Skin of body (tissue), 3 donors: ENCODE measurements at places on chromosomes 12 and 14. TPM values are rescaled to one million over a fixed set of nuclear protein-coding genes. Genes with fewer than 3 reads are reported as not detected.

- DNase-seq: no peak
These were observed 28.7 kb downstream of the ARID4A start for GRCh38 chr14:58327019-58327418.

Gene TBX5
- 1.4 TPM for total RNA-seq

Gene TCHP
- total RNA-seq: 11.2 TPM

DNA sequence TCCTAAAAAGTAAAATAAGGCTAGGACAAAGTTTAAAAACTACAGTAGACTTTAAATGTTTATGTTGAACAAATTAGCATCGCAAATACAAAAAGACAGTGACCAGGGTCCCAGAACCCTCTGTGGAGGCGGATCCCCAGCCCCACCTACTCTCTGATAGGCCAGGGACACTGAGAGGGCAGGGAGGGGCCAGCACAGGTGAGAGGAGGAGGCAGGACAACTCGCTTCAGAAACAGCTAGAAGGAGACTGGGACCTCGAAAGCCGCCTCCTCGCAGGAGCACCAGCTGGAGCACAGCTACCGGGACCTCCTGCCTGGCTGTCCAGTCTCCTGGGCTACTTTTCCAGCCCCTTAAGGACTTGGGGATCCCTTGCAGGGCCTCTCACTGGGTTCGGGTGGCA lies 992 bp downstream of the DNAH10 start:
- DNase-seq: no peak

DNA sequence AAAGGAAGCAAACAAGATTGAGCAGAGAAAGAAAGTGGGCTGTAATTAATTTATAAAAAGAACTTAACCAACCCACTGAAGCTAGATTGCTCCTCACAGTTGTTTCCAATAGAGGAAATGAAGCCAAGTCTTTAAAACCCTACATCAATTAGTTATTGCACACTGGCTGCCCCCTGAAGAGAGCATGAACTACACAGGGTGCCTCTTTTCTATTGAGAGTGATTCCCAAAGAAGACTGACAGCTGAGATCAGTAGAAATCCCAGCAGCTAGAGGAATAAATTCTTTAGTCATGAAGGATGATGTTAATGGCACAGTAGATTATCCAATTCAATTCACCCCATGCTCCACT lies 8.6 kb upstream of the USP15 start:
- DNase-seq: no peak

DNA sequence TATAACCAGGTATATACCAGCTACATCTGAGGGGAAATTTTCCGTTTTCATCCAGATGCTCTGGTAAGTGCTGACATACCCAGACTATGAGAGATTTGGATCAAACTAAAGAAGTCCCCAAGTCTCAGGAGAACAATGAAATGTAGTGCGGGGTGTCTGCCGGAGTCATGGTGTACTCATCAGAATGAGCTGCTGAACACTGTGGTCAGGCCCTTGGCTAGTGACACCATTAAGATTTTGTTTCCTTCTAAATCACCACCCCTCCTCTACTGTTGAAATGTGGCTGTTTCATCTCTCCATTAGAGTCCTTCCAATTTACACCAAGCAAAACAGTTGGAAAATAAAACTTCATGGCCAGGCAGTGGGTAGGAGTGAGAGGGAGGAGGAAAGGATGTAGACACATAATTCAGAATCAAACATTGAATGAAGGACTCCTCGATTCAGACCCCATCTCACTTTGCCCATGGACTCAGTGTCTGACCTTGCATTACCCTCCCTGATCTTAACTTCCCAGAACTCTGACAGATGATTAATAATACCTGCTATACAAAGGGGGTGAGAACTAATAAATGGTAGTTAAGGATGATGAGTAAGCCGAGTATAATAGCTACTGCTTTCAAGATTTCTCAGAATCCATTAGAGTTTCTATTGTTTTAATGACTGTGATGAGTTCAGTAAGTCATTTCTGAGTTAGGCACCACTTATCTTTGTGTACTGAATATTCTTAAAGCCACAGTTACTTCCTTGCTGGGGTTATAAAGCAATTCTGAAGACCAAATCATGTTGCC lies 127.4 kb downstream of the CRADD start:
- no peak for DNase-seq

GRCh38 chr12:67331123-67331522 lies 62.0 kb downstream of the CAND1 start:
- DNase-seq: no peak

Gene DHRS4L2
- total RNA-seq: 8.7 TPM

Gene RBP5
- total RNA-seq: 1.4 TPM

Gene AMHR2
- not detected for total RNA-seq

DNA sequence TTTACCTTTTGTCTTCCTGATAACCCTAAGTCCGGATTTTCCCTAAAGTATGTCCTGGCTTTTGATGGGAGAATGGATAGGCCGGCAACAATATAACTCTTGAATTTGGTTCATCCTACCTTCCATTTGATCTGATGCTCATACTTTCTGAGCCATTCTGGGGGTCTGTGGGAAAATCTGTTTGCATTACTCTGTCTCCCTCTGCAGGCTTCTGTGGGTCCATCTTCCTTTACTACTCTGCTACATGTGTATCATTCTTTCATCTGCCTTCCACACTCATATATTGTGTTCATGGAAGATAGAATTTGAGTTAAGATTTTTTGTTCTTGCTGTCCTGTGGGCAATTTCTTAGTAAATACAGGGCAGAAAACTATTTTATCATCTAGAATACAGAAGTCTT lies 101.5 kb downstream of the NAV3 start:
- DNase-seq: no peak

DNA sequence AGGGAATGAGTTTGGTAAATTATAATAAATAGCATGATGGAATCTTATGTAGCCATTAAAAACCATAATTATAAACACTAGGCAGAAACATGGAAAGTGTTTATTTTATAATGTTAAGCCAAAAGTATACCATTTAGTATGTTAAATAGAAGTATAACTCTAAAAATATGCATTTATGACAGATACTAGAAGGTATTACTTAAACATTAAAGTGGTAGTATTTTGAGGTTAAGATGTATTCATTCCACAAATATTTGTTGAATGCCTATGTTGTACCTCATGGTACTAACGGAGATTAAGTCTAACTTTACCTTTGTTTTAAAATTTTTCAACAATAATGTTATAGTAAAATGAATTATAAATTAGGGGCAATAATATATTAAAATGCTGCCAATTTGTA lies 24.1 kb downstream of the TTC8 start:
- no peak for DNase-seq

DNA sequence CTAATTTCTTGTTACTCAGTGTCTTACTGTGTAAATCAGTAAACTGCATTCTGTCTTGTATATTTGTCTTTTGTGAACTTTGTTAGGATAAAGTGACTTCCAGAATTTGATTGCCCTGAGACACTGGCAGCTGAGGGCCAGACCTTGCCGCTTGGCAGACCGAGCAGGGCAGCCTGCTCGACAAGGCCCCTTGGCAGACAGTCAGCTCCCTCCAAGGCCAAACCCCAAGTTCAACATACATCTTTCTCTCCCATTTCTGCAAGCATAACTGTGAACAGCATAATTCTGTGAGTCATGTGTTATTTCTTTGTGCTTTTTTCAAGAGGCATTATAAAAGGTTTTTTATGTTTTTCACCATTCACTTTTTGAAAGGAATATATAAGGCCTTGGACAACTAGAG lies 39.2 kb upstream of the BMAL2 start:
- DNase-seq: no peak

Gene C12orf56
- 1.1 TPM for total RNA-seq

DNA sequence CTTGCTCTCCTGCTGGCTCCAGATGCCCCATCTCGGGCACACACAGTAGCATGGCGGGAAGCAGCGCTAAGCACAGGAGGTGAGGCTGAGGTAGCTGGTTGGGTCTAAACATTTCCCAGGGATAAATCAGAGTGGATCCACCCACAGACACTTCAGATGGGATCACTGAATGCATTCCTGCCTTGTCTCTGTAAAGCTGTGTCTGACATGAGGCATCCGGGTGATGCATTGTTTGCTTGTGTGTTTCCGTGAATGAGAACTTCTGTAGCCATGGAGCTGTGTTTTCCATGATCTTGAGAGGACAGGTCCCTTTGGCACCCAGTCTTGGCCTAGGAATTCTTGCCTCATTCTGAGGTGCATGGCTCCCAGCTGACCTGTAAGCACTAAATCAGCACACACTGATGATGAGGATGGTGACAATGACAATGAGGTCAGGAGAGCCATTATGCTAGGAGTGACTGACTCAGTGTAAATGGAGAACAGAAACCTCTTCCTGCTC lies 6.7 kb upstream of the KRT75 start:
- DNase-seq: no peak

Gene KRT72
- total RNA-seq: 12.0 TPM

GRCh38 chr12:49493900-49494299 lies 44.9 kb upstream of the KCNH3 start:
- DNase-seq: no peak

DNA sequence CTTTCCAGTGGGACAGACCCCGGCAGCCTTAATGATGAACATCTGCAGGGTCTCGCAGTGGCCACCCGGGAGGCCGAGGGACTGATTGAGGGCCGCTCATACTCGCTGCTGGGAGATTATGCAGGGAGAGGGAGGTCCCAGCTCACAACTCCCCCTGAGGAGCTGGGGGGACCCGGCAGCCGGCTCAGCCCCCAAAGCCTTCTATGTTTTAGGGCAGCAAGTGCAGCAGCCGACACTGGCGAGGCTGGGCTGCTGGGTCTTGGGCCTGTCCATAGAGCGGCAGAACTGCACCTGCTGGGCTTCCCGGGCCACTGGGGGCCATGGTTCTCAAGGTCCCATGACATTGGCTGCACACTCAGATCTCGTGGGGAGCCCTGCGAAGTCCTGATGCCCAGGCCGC lies 110.7 kb downstream of the RFLNA start:
- no peak for DNase-seq

DNA sequence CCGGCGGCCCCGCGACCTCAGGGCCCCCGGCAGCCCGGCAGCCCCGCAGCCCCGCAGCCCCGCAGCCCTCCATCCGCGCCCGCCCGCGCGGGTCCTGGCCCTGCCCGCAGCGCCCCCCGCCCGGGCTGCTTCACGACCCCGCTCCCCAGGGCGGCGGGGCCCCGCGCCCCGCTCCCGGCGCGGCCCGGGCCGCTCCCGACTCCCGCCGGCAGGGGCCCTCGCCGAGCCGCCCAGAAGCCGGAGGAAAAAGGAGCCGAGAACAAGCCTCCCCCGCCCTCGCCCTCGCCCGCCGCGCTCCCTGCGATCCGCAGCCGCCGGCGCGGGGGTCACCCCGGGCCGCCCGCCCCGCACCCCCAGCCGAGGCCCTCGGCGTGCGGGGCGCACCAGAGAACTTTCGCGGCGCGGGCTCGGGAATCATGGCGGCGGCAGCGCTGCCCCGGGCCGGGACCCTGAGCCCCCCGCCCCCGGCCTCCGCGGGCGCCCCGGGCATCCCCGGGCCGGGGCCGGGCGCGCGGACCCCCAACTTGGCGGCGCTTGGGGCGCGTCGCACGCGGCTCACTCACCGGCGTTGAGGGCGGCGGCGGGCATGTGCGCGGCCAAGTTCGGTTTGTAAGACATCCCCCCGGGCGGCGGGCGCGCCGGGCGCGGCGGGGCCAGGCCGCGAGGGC lies 521 bp downstream of the CDK2AP1 start:
- DNase-seq: peak; percentile 22

DNA sequence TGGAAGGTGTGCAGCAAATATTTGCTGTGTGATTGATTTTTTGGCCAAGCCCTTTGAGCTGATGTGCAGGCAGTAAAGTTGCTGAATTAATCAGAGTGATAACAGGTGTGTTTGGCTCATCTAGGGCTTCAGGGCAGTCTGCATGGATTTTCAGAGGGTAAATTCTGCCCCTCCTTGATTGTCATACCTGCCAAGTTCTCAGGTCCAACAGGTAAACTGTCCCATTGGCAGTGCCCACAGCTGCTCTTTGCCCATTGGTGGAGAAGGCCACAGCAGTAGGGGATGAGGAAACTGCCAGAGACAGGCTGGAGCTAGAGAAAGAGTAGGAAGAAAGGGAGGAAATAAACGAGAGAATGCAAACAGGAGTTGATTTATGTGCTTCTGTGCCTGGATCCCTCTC lies 33.6 kb downstream of the TEP1 start:
- no peak for DNase-seq

Gene RNASE3
- total RNA-seq: 2.7 TPM

Gene CMKLR1
- 10.0 TPM for total RNA-seq

DNA sequence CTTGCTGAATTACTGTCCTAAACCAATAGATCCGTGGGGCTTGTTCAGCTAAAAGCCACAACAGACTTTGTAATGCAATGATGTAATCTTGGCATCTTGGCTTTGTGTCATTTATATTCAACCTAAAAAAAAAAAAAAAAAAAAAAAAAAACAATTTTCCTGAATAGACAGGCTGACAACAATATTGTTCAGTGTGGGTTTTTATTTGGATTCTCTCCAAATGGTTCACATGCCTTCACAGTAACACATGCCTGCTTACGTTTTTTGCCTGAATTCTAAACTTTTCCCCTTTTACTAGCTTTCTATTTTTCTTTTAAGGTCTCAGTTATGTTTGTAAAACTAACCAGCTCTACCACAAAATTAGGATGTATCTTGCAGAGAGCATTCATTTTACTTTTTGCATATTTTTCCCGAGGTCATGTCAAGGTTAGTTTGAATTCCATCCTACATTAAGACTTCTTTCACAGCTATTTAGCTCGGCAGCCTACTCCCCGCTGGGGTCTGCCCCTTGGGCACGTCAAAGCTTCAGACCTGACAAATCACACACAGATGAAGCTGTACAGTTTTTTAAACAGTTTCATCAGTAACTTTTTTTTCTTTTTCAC lies 213.7 kb upstream of the NPAS3 start:
- DNase-seq: peak; percentile 75

GRCh38 chr14:24879661-24880386 lies 170.1 kb downstream of the STXBP6 start:
- DNase-seq: peak; percentile 11

Gene ABHD12B
- total RNA-seq: 2.9 TPM

Gene CCDC196
- not detected for total RNA-seq

GRCh38 chr14:83706231-83706954 lies 1823.6 kb upstream of the FLRT2 start:
- no peak for DNase-seq

Gene HSPB8
- total RNA-seq: 26.8 TPM

- DNase-seq: no peak
These were observed 352.0 kb downstream of the ZFP36L1 start for GRCh38 chr14:68440820-68441219.

Gene RAPGEF3
- 10.8 TPM for total RNA-seq

DNA sequence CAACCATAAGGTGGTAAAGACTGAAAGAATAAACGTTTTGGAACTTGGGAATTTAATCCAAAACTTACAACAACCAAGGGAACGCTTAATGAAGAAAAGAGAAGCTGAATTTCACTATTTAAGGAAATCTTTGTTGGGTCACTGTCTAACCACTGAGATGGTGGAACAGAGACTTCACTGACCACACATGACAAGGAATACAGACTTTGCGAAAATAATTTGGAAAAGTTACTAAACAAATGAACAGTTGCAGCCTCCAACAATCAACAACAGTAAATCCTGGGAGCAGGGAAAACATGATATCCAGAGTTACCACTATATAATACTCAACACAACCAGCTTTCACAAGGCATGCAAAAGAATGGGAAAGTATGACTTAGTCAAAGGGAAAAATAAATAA lies 79.1 kb downstream of the CMKLR1 start:
- no peak for DNase-seq

GRCh38 chr14:64704143-64704742 lies at the start of gene PLEKHG3:
TSS of gene PLEKHG3 (plus strand) at chr14:64704424. CDS start at chr14:64727632, 23,208 bp downstream.
- DNase-seq: peak; percentile 76

Gene FITM1
- 13.0 TPM for total RNA-seq

GRCh38 chr14:32594766-32595165 lies 265.7 kb downstream of the AKAP6 start:
- DNase-seq: peak; percentile 81

Gene OTOGL
- total RNA-seq: 0.30 TPM
